ENCODE measurements at places on chromosomes 6 and 20.

GRCh38 chr6:136568129-136568528 is 17.9 kb upstream of the MAP7 start:
- no peak for DNase-seq

GRCh38 chr6:48151142-48151541 is 40.1 kb upstream of the PTCHD4 start:
- no peak for DNase-seq

DNA sequence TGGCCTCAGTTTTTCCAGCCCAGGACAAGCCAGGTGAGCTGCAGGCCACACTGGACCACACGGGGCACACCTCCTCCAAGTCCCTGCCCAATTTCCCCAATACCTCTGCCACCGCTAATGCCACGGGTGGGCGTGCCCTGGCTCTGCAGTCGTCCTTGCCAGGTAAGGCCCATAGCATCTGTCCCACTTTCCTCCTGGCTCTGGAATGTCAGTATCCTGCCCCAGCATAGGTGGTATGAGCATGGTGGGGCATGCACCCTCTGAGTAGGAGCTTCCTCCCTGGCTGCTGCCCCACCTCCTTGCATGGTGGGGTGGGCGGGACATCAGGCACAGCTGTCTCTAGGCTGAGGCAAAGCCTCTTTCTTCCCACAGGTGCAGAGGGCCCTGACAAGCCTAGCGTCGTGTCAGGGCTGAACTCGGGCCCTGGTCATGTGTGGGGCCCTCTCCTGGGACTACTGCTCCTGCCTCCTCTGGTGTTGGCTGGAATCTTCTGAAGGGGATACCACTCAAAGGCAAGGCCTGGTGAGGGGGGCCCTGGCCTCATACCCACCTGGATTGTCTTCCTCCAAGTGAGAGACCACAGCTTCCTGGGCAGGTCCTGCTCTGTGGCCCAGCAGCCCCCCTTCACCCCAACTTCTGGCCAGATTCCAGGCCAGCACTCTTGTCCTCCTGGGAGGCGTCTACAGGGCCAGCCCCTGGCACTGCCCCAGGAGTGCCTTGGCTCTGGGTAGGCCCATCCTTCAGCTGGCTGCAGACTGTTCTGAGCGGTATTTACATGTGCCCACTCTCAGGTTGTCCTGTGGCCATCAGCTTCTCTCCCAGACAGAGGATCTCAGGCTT is 9.1 kb downstream of the PI16 start:
- DNase-seq: peak; percentile 71

GRCh38 chr6:156508923-156509322 is 268.3 kb upstream of the ARID1B start:
- DNase-seq: no peak

- DNase-seq: no peak
Observed at GRCh38 chr6:16844183-16844582, 82.9 kb upstream of the ATXN1 start.

Measured in activated effector memory CD4-positive, alpha-beta T cell treated with anti-CD3 and anti-CD28 coated beads, Interleukin-2, amount 50 U/mL, for 16 hours (primary cell).